Nucleus accumbens (tissue), 56 donors: ENCODE measurements at places on chromosomes 11 and 22.
A peak's percentile ranks its signal among the peaks of the same experiment; 100 is the strongest.

GRCh38 chr22:19503869-19504268, 20.3 kb downstream of the CLDN5 start:
- no peak for DNase-seq

DNA sequence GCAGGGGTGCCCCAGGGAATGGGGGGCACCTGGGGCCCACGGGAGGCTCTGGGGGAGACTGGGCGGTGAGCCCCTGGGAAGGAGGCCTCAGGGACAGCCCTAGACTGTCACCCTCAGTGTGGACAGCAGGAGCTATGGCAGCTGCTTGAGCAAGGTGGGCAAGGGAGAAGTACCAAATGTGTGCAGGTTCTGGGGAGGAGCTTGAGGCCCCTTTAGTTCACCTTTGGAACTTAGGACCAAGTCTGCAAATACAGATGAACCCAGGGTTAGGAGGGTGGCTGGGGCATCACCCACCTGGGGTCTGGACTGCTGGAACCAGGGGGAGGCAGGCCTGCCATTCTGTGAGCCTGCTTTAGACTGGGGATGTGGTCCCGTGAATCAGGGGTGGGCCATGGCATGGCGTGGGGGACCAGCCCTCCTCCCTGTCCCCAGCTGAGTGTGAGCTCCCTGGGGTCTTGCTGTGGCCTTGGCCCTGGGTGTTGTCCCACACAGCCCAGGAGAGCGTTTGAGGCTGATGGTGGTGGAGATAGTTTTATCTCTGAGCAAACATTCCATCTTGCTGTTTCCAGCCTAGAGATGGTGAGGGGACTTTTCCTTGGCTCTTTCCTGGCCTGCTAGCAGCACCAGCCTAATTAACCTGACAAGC, 122.3 kb downstream of the KCNQ1 start:
- DNase-seq, result no peak

DNA sequence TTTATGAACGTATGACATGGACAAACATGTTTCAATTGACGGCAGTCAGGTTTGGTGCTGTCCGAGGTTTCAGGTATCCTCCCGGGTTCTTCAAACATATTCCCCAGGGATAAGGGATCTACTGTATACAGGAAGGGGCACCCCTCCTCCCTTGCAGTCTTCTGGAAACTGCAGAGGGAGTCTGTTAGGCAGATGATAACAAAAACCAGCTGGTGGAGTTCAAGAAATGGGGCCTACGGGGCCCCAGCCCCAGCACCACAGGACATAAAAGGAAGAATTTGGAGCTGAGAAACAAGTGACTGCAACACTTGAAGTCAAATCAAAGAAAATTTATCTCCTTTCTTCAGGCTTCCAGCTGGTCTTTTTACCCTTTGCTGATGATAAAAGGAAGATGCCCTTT, 32.1 kb downstream of the SNU13 start:
- no peak for DNase-seq

GRCh38 chr11:116644941-116645305, 127.9 kb downstream of the BUD13 start:
- no peak for DNase-seq

DNA sequence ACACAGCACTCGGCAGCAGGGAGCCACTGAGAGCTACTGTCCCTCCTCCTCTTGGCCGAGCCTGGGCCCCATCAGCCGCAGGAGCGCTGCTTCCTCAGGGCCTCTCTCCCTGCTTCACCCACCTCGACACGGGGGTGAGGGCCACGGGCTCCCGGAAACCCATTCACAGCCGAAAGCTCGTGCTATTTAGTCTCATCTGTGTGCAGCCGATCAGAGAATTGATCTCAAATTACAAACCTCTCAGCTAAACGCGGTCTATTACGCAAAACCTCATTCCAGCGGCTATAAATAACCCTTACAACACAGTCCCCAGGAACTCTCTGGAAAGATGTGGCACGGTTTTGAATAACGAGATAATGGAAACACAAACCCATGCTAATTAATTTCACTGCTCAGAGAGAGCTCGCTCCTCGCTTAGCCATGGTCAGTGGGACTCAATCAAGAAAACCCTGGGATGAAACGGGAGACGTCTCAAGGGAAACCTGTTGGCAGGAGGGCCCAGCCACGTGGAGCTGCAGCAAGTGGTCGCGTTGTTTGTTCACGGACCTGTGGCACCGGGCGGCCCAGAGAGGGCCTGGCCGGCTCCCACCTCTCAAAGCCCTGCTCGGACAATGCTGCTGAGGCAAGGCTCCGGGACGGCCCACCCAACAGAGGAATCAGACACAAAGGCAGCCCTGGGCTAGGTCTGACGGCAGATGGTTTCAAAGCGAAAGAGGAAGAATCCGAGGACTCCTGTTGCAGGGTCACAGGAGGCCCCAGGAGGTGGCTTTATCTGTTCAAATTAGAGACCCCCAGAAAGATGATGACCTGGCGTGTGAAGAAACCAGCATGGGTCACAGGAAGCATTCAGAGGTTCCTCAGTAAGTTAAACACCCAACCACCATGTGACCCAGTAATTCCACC, 210.5 kb downstream of the CTTN start:
- no peak for DNase-seq

DNA sequence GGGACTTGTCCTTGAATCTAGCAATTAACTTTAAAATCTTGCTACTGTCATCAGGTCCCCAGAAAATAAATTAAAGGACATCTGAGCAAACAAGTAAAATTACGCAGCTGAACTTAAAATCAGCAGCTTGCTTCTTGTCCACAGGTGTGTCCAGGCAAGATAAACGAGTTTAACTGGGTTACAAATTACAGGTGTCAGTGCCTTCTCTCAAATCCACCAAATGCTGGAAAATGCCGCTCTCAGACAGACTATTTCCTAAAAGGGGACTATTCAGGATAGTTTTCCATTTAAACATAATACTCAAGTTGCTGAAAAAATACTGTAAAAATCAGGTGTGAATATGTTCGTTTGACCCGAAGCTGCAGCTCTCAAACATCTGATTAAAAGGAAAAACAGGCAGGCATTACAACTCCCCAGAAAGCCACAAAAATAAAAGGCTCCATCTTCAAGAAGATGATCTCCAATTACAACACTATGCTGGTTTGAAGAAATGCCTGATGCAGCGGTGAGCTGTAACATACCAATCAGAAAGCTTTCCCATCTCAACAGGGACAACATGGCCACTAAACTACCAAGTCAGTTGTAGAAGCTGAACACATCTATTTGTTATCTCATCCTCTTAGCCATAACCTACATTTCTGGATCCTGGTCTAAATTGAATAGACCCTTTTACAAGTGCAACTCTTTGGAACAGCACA, 82.1 kb downstream of the CADM1 start:
- no peak for DNase-seq

DNA sequence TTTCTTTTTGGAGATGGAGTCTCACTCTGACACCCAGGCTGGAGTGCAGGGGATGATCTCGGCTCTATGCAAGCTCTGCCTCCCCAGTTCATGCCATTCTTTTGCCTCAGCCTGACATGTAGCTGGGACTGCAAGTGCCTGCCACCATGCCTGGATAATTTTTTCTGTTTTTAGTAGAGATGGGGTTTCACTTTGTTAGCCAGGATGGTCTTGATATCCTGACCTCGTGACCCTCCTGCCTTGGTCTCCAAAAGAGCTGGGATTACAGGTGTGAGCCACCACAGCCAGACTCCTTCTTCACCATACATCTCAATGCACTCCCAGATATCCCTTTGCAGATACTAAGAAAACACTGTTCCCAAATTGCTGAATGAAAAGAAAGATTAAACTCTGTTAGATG, 224.3 kb downstream of the OR4A5 start:
- no peak for DNase-seq

- no peak for DNase-seq
These were observed 7.3 kb downstream of the GRAMD1B start for GRCh38 chr11:123437236-123437979.

GRCh38 chr11:64529559-64530520, 61.2 kb upstream of the SLC22A12 start:
- no peak for DNase-seq

DNA sequence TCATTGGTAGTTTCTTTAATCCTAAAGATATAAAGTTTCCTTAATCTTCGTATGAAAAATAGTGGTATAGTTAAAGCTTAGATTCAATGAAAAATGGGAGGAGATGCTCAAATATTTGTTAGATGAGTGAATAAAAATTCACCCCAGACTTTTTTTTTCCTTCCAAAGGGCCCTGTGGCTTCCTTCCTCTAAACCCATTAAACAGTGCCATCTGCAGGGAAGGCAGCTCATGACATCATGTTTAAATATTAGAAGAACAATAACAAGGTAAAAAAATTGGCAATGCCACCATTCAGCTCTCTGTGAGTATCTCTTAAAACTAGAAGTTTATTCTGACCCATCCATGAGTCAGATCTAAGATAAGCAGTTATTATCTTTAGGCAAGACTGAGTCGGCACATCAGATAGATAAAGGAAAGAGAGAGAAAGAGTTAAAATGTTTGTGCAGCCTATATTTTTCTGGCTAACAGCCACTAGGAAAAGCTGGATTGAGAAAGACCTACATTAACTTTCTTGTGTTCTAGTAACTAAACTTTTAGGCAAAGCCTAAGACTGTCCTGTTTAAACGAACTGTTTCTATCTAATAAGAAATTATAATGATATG, 19.1 kb upstream of the OOSP1 start:
- no peak for DNase-seq

DNA sequence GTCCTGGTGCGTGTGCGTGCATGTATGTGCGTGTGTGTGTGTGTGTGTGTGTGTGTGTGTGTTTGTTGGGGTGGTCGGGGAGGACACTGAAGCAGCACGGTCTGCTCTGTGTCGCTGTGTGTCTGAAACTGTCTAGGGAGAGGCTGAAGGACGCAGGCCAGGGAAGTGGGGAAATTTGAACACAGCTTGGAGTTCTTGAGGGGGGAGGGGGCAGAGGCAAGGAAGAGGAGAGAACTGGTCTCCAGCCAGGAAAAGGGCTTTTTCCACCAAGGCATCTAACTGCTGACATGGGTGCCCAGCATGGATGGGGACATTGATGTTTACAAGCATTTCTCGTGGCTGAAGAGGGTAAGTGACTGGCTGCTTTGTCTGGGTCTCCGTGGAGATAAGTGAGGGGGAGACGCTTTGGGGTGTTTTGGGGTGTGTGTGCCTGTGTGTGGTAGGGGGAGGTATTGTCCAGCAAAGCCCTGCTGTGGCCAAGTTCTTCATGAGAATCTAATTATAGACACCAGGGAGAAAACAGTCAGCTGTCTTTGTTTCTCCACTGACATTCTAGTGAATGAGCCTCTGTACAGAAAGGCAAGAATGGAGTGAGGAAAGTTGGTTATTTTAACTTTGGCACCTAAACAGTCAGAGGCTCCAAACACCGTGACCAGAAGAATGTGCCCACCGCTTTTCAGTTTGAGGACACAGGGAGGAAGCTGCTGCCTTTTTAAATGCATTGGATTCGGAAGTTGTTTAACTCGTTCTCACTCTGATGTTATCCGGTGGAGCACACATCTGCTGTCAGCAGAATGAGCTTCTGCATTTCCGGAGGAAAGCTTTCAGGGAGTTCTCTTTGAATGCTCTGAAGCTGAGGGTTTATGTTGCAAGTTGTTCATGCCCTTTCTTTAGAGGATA, 63.7 kb downstream of the PPFIBP2 start:
- peak; percentile 89 for DNase-seq

- DNase-seq, result no peak
These were observed 73.5 kb upstream of the PPARA start for GRCh38 chr22:46076651-46077339.

GRCh38 chr11:64352099-64352994, 6.6 kb upstream of the RPS6KA4 start:
- no peak for DNase-seq

DNA sequence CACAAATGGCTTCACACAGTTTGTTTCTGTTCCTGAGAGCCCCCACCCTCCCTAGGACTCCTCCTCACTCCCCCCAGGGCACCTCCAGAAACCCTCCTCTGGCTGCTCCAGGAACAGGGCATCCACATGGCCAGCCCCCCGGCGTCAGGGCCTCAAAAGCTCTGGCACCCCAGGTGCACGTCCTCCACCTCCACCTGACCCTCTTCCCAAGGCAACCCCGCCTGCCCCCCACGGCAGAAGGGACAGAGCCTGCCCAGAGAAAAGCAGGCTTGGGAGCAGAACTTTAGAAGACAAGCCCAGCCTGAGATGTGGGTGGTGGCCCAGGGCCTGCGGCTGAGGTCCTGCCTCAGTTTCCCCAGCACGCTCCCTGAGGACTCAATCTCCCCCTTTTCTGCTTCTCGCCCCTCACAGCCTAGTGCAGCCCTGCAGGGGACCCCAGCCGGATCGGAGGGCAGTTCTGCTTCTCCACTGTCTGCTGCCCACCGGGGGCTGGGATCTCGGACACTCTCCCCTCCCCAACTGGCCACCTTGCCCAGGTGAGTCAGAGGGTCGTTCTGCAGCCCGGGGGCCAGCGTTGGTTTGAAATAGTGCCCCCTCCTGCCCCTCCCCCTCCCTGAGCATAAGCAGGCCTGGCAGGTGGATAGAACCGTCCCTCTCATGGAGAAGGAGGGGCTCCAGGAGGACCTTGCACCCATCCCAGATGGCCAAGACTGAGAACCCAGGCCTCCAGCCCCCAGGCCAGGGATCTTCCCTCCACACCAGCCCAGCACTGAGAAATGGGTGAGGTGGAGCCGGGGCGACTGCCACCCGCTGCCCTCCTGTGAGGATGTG, 2.4 kb upstream of the TRABD start:
- no peak for DNase-seq

DNA sequence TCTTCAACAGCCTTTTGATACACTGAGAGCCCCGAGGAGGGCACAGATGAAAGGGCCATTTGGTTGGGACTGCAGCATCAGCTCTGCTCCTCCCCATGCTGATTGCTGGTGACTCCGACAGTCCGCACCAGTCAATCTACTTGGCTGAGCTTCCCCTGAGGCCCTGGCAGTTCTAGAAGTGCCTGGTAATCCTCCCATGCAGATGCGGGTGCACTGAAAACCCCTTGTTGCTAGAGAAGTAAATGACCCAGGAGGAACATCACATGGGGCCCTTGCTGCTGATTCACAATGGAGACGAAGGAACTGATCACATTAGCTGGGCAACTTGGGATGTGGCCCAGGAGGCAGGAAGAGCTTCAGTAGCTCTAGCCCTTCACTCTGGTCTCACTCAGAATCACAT, 35.2 kb upstream of the RIC3 start:
- no peak for DNase-seq

DNA sequence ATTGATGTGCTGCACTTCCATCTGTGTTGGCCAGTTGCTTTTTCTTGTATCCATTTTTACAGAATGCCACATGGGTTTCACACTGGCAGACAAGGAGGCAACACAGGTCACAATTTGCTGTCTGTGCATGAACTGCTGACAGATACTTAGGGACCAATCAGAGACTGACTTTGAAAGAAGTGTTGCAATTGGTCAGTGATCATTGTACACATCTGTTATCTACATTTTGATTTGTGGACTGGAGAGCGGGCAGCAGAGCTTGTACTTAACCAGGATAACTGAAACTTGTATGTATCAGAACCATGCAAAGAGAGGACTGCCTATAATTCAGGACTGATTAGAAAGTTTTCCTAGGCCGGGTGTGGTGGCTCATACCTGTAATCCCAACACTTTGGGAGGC, 21.8 kb downstream of the PRR5 start:
- DNase-seq, result no peak

- no peak for DNase-seq
These were observed 11.5 kb downstream of the RIC8A start for GRCh38 chr11:218815-219593.

GRCh38 chr11:119739021-119739703, 10.2 kb upstream of the NECTIN1 start:
- no peak for DNase-seq

GRCh38 chr22:29167032-29167911, 38.4 kb upstream of the EMID1 start:
- DNase-seq, result no peak

- DNase-seq, result no peak
These were observed 8.9 kb upstream of the TNFRSF13C start for GRCh38 chr22:41935509-41935908.

- DNase-seq, result no peak
These were observed 7.0 kb downstream of the DNAJB13 start for GRCh38 chr11:73957654-73958361.
